Stimulated activated CD8-positive, alpha-beta memory T cell treated with anti-CD3 and anti-CD28 coated beads, Interleukin-2, amount 100 ng/mL, for 1 hour (primary cell): ENCODE measurements at places on chromosomes 6 and 20.

- no peak for DNase-seq
These were observed 2.7 kb downstream of the ITCH start for GRCh38 chr20:34365765-34366213.

- peak; percentile 34 for DNase-seq
These were observed 22.2 kb upstream of the ZBTB2 start for GRCh38 chr6:151413372-151414145.

DNA sequence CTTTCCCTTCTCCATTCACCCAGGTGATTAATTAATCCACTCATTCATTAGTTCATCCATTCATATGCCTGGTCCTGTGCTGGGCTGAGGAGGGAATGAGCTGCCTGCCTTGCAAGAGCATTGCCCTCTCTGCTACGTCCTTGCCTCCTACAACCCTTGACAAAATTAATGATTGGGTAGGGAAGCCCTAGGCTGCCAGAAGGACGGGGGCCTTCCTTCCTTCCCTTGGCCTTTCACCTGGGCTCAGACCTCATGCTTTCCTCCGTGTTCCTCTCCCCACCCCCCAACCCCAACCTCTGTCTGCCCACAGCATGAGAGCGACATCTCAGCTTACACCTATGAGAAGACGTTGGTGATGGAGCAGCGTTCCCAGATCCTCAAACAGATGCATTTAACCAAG lies 25.6 kb downstream of the SLC12A5 start:
- DNase-seq, result no peak

- no peak for DNase-seq
These were observed 287.0 kb downstream of the PACRG start for GRCh38 chr6:163014736-163015135.

DNA sequence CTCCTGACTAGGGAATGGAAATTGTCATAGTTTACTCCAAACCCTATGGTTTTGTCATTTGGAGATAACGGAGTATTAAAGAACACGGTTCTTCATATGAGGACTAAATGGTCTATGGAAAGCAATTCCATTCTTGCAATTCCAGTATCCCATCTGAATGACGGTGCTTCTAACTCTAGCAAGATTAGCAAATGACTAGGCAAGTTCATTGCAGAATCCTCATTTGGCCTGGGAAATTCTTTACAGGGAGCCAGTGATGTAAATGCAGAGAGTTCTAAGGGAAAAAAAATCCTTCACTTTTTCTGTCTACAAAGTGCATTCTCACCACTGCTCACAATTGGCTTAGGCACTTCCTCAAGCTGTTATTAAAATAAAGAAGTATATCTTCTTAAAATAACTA lies 111.5 kb downstream of the MOXD1 start:
- no peak for DNase-seq

- DNase-seq, result no peak
These were observed 71.0 kb downstream of the SSR1 start for GRCh38 chr6:7241709-7242645.

DNA sequence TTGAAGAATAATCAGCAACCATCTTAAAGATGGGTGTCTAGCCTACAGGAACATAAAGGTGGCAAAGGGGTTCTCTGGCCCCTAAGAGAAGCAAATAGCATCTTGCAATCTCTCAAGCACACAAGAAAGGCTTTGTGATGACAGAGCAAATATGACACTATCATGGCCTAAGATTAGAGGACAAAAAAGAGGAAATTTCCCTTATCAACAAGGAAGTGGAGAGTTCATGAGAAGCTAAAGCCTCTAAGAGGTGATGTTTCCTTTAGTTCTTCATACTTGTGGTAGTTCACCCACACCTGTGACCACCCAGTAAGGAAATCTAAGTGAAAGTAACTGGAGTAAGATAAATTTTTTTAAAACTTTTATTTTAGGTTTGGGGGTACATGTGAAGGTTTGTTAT lies 88.4 kb downstream of the OLIG3 start:
- no peak for DNase-seq

DNA sequence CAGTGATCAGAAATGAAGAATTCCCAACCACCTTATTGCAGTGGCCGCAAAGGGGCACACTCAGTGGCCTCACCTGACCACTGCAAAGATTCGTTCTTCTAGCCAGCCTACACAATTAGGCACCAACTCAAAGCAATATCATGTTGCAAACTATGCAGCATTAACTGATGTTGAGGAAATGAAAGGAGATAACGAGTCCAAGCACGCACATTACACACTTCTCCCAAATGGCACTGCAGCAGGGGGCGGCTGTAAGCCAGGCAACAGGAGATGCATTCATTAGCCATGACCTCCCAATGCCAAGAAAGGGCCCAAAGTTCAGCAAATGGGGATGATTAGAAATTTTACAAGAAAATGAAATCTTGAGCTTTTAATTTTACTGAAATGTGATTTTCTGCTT lies 39.3 kb downstream of the ATXN1 start:
- no peak for DNase-seq

DNA sequence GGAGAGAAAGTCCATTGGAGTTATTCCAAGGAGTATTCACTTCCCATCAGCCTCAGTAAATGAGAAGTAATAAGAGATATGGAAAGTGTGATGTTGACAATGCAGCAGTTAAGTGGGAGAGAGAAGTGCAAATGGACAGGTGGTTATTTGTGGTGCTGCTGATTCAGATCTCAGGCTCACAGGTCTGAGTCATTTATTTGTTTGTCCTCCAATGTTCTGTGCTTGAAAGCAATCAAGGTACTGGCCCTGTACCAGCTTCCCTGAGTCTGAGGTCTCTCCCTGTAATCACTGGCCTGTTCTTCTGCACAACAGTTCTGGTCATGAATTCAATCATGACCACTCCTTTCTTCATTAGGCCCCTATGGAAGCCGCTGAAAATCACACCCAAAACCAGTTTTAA lies 827.7 kb downstream of the MAFB start:
- DNase-seq, result no peak

GRCh38 chr6:42429042-42429585 lies 22.6 kb downstream of the TRERF1 start:
- DNase-seq, result no peak

DNA sequence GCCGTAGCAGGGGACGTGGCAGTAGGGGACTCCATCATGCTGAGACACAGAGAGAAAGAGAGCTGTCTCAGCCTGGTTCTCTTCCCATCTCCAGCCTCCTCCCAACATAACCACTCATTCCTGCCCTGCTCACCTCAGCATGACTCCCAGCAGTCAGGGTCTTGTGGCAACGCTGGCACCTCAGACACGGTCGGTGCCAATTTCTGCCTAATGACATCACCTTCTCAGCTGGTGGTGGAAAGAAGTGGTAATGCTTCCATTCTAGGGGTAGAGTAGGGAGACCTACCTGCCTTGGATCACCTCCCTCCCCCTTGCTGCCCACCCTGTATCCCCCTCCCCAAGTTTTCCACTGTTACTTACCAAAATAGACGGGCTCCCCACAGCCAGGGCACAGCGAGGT lies 2.5 kb downstream of the CRIP3 start:
- DNase-seq, result no peak

DNA sequence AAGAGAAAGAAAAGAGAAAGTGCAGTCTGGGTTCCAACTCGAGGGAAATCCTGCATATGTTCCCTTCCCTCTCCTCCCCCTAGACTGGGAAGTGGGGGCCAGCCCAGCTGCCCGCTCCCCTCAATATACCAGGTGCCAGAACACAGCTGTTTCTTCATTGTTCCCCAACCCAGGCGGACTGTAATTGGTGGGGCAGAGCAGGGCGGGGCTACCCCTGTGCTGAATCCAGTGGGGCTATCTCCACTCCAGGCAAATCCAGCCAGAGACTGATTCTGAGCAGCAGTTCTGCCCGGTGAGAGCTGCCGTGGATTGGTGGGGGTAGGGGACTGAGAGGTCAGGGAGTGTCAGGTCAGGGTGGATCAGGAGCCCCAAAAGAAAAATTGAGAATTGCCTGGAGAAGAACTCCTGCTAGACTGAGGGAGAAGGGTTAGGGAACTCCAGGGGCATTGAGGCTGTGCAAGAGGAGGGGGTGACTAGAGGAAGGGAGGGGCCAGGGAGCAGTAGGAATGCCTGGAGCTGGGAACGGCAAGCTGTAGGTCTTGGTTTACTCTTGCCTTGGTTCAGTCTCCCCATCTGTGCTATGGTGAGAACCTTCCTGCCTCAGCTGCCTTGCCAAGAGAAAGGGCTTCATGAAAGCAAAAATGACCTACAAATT lies at the start of gene MYMX:
Gene MYMX, plus strand, starts transcription at position 250 of the 655 bp plus-strand sequence. CDS start 546 bp downstream, outside the sequence.
- DNase-seq, result no peak

- no peak for DNase-seq
These were observed 381.6 kb downstream of the UTRN start for GRCh38 chr6:144666781-144667180.

DNA sequence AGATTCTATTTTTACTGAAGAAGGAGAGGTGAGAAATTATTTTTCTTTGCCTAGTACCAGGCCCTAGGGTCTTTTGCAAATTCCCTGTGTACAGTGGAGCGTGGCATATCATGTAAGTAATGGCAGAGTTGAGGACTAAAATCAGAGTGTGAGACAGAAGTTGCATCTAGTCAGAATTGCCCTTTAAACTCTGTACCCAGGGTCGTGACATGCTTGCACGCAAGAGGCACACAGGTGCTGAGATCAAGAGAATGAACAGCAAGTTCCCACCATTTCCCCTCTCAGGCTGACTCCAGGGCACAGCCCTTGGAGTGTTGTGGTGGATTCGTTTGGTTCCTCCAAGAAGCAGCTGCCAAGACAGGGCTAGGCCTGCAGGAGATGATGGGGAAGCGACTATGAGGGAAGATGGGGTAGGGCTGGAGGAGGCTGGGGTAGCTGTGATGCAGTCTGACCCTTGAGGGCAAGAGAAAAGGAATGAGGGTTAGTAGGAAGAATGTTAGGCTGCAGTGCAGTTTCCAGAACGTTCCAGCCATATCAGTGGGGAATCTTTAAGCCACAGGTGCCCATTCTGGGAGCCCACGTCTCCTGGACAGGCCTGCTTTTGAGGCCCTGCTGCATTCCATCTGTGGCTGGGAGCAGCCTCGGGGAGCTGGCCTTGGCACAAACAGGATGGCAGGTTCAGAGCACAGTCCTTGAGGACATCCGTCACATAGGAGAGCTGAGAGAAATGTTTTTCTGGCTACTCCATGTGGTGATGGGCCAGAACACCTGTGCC lies 6.9 kb downstream of the NELFCD start:
- no peak for DNase-seq

- DNase-seq, result peak; percentile 53
These were observed at the start of the genes HSPA1A and HSPA1L for GRCh38 chr6:31815025-31815838. Gene HSPA1A, plus strand, starts transcription at chr6:31815543. Its CDS starts 214 bp downstream, at chr6:31815757. Gene HSPA1L, minus strand, starts transcription at chr6:31815283. Its CDS starts 3,311 bp downstream, at chr6:31811972.

GRCh38 chr6:145214570-145214969 lies 520.8 kb downstream of the EPM2A start:
- no peak for DNase-seq

DNA sequence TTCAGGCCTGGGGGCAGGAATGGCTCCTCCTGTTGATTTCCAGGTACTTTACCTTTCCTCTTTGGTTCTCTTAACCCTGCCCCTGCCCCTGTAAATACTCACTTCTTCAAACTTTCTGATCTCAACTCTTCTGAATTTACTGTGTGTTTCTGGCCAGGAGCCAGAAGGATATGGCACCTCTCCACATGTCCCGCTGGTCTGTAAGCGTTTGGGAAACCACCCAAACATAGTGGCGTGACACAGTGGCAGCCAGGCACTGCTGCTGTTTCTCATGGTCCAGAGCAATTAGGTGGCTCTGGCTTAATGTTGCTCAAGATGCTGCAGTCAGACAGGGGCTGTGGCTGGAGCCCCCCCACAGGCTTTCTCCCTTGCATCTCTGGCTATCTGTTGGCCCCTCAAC lies 374.5 kb downstream of the RNGTT start:
- DNase-seq, result no peak

DNA sequence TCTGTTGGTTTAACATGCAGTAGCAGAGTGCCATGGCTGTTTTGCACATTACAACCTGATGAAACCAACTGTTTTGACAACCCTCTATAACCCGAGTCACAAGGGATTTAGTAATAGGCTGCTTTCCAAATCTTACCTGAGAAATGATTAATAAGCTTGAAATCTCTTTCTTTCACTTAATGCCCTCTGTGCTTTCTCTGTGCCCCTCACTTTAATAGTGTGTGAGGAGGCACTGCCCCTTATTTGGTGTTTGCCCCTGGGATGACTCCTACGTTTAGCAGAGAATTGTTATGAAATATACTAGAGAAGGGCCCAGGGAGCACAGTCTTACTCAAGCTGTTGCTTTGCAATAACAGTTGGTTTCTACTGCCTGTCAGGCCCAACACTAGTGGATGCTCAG lies 31.0 kb upstream of the PTCHD4 start:
- DNase-seq, result no peak

DNA sequence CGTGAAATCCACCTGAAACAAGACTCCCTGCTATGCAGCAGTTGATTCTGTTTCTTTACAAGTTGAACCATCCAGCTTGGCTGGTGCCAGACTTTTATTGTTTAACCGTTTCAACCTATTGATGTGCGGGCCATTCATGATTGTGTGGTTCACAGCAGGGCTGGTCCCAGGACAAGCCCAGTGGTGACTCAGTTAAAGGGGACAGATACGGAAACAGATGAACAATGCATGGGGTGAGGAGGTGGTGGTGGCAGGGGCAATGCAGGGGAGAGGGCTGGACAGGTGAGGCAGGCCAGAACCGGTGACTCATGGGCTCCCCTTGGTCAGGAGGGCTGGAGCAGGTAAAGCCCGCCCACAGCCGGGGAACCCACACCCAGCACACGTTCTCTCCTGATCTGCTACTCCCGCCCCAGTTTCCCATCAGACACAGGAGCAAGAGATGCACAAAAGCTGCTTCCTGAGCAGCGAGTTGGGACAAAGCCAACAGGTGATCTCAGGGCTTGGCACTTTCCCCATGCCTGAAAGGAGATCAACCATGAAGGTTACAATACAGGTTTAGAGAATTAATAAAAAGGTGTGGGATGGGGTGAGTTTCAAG lies 232.2 kb downstream of the LY86 start:
- DNase-seq, result no peak

- DNase-seq, result peak; percentile 4
These were observed 472 bp upstream of the PAQR8 start for GRCh38 chr6:52361414-52361944.

DNA sequence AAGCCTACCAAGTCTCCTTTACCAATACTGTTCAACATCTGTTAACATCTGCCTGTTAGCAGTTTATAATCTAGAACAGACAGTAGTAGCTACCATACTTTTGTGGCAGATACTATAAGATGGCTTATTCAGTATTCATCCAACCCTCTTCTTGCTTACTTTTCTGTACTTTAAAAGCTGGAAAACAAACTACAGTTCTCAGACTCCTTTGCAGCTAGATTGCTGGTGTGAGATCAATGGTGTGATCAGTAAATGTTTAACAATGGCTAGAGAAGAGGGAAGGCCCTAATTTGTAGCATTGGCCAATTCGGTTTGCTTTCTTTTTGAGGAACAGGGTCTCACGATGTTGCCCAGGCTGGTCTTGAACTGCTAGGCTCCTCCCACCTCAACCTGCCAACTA lies 3.5 kb upstream of the REV3L start:
- no peak for DNase-seq
